ENCODE measurements at places on chromosomes 7 and 10. TPM values are rescaled to one million over a fixed set of nuclear protein-coding genes. Genes with fewer than 3 reads are reported as not detected.

Gene EEPD1
- 9.6 TPM for total RNA-seq

DNA sequence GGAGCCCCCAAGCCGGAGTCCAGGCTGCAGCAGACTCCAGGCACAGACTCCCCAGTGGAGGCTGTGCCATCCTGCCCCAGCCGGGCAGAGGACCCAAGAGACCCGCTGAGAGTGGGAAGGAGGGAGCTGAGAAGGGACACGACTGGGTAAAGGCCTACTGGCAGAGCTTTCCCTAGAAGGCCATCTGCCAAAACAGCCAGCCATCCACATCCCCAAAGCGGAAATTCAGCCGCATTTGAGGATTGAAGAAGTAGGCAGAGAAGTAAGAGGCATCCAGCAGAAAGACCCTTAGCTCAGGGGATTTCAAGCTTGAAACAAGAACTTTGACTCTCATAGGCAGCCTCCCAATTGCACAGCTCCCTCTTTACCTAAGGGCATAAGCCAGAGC is 857 bp downstream of the CPXM2 start:
- DNase-seq = no peak

DNA sequence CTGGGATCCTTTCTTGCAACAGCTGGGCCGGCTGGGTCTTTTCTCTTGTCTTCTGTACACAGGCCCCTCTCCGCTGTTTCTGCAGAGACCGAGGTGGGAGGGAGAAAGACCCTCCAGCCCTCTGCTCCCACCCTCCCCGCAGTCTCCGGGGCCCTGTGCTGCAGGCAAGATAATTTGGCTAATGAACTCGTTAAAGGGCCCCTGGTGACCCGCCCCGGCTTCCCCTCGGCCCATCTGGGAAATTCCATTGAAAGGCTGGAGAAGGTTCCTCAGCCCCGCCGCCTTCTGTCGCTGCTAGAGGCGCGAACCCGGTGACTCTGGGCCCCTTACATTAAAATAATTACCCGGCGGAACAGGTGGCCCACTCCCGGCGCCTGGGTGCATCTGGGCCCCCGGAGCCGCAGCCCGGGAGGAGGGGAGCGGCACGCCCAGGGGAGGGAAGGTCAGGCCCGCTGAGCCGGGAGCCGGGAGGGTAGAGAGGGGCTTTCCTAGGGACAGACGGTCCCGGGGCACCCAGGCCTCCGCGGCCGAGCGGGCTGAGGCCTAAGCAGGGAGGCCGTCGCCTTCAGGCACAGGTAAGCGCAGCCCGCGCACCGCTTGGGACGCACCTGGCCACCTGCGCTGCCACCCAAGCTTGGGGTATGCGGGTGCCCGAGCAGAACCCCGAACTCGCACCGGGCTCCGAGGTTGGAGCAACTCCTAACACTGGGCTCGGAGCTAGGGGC is 7.3 kb upstream of the MNX1 start:
- DNase-seq = no peak

DNA sequence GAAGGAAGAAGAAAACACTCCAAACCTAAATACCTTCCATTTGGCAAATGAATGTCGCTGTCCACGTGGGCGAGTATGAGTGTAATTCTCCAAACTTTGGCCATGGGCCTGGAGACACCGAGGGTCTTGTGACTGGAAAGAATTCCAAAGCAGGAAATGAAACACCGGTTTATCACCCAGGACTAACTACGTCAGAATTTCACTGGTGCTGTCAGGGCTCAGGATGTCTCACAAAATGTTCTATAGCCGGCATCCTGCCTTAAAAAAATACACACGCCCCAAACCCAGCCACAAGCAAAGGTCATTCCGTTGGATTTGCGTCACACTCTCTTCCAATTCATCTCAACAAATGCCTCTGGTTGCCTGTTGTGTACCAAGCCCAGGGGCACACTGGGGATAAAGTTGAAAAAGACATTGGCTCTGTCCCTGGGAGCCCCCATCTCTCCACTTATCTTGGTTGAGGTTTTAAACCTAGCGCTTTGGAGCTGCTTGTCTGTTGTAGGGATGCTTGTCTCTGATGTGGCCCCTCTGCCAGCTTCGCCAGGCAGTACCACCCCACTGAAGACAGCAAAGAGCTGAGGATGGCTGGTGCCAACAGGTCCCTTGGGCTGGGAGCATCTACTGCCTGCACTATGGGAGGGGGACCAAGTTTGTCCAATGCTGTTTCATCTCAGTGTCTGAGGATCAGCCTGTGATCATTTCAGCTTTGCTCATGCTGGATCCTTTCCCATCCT is 31.2 kb downstream of the GSTO2 start:
- DNase-seq = peak; percentile 50

DNA sequence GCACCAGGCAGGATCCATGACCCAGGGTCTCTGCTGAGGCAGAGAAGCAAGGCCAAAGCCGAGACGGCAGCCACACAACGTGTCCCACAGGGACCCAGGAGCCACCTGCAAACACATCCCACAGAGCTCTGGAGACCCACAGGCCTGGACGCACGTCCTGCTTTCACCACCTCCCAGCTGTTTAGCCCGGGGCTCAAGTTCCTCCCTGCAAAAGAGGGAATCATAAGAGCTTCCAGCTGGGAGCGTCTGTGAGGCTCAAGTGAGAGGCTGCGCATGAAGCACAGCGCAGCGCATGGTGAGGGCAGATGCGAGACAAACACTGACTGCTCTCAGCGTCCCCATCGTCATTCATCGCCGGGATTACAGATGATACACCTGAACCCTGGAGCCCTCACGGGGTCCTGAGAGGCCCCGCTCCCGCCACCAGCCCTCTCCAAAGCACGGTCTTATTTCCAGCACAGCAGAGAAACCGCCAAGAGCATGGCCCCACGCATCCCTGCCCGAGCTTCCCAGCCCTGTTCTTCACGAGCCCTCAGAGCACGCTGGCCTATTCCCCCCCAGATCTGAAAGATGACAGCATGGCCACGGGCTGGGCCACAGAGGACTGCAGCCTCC is 88.7 kb downstream of the MAD1L1 start:
- DNase-seq = no peak

GRCh38 chr7:42573881-42574672 is 337.1 kb upstream of the GLI3 start:
- DNase-seq = no peak

- DNase-seq = no peak
Observed at GRCh38 chr7:71363627-71364026, 231.7 kb downstream of the GALNT17 start.

GRCh38 chr7:121510858-121511482 is 114.9 kb upstream of the FAM3C start:
- no peak for DNase-seq

DNA sequence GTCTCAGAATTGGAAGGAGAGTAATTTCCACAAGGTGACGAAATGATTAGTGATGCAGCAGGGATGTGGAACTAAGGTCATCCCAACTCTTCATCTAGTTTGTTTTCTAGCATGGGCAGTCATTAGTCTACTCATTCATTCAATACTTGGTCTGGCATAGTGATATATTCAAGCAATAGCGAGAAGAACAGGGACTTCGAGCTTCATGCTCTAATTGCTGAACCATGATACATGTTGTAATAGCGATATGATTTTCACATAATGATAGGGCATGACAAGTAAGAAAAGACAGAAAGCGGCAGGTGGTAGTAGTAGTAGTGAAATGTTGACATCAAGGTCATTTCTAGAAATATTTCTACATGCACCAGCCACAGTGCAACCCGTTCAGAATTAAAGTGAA is 652.1 kb downstream of the PHTF2 start:
- DNase-seq = no peak

GRCh38 chr7:92955081-92955480 is 118.7 kb upstream of the CDK6 start:
- DNase-seq = no peak

Measured in left ventricle myocardium superior (tissue), 1 donor.